ENCODE measurements at places on chromosomes 12 and 14.
A peak's percentile ranks its signal among the peaks of the same experiment; 100 is the strongest.

DNA sequence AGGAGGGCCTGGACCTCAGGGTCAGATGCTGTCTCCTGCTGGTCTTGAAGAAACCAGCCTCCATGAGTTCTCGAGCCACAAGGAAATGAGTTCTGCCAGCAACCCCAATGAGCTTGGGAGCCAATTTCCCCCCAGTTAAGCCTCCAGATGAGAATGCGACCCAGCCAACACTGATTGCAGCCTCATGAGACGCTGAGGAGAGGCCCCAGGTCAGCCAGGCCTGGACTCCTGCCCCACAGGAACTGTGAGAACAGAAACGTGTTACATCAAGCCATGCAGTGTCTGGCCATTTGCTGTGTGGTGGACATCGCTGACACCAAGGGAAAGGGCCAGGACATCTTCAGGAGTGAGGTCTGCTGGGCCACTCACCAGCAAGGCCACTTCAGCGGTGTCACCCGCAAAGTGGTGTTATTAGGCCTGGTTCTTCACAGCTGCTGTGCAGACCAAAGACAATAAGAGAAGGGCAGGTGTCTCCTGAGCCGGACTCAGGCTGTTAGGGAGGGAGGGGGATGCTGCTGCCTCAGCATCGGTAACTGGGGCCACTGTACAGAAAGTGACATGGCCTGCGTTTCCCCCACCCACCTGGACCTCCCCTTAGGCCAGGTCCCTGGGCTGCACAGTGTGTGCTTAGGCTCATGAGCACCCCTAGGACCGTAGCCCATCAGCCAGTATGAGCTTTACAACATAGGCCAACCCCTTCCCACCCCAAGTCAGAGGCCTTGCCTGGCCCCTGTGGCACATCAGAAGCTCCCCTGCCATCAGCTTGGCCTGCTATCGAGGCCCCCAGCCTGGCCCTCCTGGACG, 272.4 kb upstream of the RTL1 start:
- DNase-seq, result no peak

GRCh38 chr12:84738481-84738972, 174.1 kb downstream of the SLC6A15 start:
- DNase-seq, result no peak

- no peak for DNase-seq
These were observed 82.6 kb downstream of the ERC1 start for GRCh38 chr12:1073652-1074051.

- DNase-seq, result no peak
These were observed 71.3 kb downstream of the FLRT2 start for GRCh38 chr14:85601246-85601645.

DNA sequence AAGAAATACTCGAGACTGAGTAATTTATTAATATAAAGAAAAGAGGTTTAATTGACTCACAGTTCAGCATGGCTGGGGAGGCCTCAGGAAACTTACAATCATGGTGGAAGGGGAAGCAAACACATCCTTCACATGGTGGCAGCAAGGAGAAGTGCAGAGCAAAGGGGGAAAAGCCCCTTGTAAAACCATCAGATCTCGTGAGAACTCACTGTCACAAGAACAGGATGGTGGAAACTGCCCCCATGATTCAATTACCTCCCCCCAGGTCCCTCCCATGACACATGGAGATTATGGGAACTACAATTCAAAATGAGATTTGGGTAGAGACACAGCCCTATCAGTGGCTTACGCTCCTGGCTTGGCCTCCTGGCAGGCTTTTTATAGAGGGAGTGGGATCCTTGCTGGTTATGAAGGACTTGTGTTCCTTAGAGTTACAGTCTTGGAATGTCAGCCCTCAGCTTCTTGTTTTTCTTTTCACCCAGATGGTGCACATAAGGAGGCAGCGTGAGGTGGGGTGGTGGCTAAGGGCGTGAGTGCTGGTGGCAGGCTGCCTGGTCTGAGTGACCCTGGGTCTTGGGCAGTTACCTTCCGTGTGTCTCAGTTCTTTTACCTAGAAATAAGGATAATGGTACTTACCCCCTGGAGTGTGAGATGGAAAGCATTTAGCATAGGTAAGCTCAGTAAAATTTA, 25.7 kb downstream of the TRAF3 start:
- no peak for DNase-seq

DNA sequence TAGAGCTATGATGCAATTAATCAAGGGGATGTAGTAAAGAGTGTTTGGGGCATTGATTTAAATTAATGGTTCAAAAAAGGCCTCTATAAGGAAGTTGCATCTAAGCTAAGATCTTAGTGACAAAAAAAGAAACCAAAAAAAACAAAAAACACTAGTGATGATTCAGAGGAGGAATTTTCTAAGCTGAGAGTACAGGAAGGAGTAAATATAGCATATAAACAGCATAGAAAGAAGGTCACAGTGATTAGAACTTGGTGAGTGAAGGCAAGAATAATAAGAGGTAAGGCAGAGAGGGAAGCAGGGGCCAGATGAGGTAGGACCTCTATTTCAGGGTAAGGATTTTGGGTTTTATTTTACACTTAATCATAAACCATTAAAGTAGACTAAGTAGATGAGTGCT, 48.0 kb upstream of the PDZRN4 start:
- peak; percentile 7 for DNase-seq

- DNase-seq, result no peak
These were observed 19.9 kb downstream of the SEC23A start for GRCh38 chr14:39083127-39083526.

DNA sequence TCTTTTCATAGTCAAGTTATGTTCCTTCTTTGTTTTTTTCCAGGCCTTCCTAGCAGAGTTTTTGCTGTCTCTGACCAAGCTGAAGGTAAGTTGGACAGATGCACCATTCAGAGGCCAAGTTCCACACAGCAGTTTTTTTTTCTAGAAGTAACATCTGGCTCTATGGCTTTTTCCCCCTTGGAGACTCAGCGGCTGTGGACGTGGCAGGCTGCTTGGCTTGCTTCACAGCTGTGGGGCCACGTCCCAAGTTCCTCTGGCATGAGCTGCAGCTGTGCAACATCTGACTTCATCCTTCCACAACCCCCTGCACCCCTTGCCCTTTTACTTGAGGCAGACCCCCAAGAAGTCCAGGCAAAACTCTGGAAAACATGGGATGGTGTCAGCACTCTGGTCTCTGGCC, 24.2 kb upstream of the RHOJ start:
- no peak for DNase-seq

GRCh38 chr14:90060312-90060964, 1.4 kb upstream of the KCNK13 start:
- DNase-seq, result peak; percentile 57

GRCh38 chr12:59059088-59059935, 139.0 kb upstream of the LRIG3 start:
- no peak for DNase-seq

GRCh38 chr12:132040906-132041606, 91.3 kb downstream of the EP400 start:
- no peak for DNase-seq

DNA sequence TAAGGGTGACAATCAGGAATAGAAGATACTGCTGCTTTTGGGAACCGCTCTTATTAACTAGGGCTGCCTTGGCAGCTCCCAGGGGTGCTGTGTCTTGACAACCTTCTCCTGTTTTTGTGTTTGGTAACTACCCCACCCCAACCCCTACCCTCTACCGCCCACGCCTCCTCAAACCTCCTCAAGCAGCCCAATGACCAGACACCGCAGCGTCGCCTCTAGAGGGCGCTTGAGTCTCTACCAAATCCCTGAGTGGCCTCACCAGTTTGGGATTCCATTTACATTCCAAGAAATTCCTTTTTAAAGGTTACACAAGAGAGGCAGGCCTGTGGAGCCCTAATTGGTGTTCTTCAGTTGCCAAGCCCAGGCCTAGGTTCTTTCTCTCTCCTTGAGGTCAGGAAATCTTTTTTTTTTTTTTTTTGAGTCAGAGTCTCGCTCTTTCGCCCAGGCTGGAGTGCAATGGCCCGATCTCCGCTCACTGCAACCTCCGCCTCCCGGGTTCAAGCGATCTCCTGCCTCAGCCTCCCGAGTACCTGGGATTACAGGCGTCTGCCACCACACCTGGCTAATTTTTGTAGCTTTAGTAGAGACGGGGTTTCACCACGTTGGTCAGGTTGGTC, 72.4 kb upstream of the USP44 start:
- peak; percentile 30 for DNase-seq

DNA sequence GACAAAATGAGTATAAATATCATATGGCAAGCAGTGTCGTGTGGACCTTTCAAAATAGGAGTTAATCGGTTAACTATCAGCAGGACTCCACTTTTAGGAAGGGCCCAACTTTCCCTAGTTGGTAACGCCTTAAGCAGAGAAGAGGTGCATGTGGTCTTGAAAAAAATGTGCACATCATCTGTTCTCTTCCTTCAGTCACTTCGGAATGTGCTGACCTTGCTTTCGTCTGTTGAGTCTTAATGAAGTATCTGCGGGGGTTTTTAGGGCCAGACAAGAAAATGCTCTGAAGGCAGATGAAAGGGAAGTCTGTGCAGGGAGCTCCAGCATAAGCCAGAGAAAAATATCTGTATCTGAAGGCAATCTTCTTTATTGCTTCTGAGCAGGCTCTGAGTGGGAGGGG, 185.2 kb downstream of the AEBP2 start:
- no peak for DNase-seq

DNA sequence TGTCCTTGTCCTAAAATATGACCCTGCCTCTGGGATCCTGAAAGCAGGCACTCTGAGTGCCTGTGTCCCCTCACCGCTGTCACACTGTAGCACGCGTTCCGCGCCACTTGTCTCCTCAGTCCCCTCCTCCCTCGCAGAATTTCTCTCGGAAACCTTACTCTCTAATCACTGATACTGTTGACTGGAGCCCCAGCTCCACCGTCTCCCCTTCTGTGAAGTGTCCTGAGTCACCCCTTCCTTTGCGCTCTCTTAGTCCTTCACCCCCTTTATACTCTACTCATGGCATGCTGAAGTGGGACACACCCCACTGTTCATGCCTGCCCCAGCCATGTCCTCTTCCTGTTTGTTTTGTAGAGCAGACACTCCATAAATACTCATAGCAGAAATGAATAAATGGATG, 104.7 kb downstream of the ZNF664 start:
- no peak for DNase-seq

Measured in activated CD4-positive, alpha-beta T cell treated with anti-CD3 and anti-CD28 coated beads, Interleukin-2, Interleukin-4, amounts not matched to agents 100 ng/mL and 50 ng/mL, durations not matched to agents 16 hours and 8 hours (primary cell).